ENCODE measurements at places on chromosomes 11 and 22. TPM values are rescaled to one million over a fixed set of nuclear protein-coding genes. Genes with fewer than 3 reads are reported as not detected.

Gene SYCE3
- not detected for total RNA-seq

Gene RABL2B
- 14.7 TPM for total RNA-seq

Gene CD248
- not detected for total RNA-seq

Gene XKR3
- total RNA-seq, result not detected

Gene CHCHD10
- 44.3 TPM for total RNA-seq

Gene GRIK4
- not detected for total RNA-seq

Gene SLC6A5
- total RNA-seq, result not detected

Gene DRICH1
- total RNA-seq, result not detected

Gene C11orf97
- total RNA-seq, result not detected

Gene OVCH2
- total RNA-seq, result not detected

Gene HTR3A
- not detected for total RNA-seq

Gene MCAT
- 13.3 TPM for total RNA-seq

Gene CLDN5
- not detected for total RNA-seq

Gene ALG9
- 47.5 TPM for total RNA-seq

Gene MRGPRX4
- total RNA-seq, result not detected

Gene OR8A1
- total RNA-seq, result not detected

Gene OR52I2
- not detected for total RNA-seq

Gene TNNT3
- total RNA-seq, result not detected

Gene CHRDL2
- not detected for total RNA-seq

Gene OR52E8
- not detected for total RNA-seq

Gene SCGB1A1
- not detected for total RNA-seq

Gene SCGB1D2
- total RNA-seq, result not detected

Gene TMEM191B
- 0.52 TPM for total RNA-seq

Gene OR4D5
- not detected for total RNA-seq

Gene GTSE1
- 10.3 TPM for total RNA-seq

Gene ALX4
- 0.62 TPM for total RNA-seq

Gene TMEM45B
- not detected for total RNA-seq

Gene PLEKHB1
- total RNA-seq, result 0.15 TPM

Gene FCHSD2
- 3.9 TPM for total RNA-seq

Gene KMT2A
- 21.4 TPM for total RNA-seq

Gene PKNOX2
- not detected for total RNA-seq

Gene CFAP300
- 9.0 TPM for total RNA-seq

Gene PDGFB
- not detected for total RNA-seq

Gene APOA4
- not detected for total RNA-seq

Gene CECR2
- 1.4 TPM for total RNA-seq

Gene EXPH5
- total RNA-seq, result 2.7 TPM

Gene PDGFD
- 0.02 TPM for total RNA-seq

Gene MS4A4A
- not detected for total RNA-seq

Gene NXPE1
- not detected for total RNA-seq

Gene ZC3H12C
- total RNA-seq, result 8.5 TPM

Gene PGA5
- not detected for total RNA-seq

Gene HEPN1
- total RNA-seq, result not detected

Gene KRTAP5-10
- total RNA-seq, result not detected

Gene CRYBB3
- total RNA-seq, result not detected

Gene RHOD
- 6.5 TPM for total RNA-seq

Gene PKP3
- total RNA-seq, result 27.0 TPM

Gene PRSS23
- total RNA-seq, result 180 TPM

Gene MRPL21
- total RNA-seq, result 106 TPM
